ENCODE measurements at places on chromosomes 3 and 15.

DNA sequence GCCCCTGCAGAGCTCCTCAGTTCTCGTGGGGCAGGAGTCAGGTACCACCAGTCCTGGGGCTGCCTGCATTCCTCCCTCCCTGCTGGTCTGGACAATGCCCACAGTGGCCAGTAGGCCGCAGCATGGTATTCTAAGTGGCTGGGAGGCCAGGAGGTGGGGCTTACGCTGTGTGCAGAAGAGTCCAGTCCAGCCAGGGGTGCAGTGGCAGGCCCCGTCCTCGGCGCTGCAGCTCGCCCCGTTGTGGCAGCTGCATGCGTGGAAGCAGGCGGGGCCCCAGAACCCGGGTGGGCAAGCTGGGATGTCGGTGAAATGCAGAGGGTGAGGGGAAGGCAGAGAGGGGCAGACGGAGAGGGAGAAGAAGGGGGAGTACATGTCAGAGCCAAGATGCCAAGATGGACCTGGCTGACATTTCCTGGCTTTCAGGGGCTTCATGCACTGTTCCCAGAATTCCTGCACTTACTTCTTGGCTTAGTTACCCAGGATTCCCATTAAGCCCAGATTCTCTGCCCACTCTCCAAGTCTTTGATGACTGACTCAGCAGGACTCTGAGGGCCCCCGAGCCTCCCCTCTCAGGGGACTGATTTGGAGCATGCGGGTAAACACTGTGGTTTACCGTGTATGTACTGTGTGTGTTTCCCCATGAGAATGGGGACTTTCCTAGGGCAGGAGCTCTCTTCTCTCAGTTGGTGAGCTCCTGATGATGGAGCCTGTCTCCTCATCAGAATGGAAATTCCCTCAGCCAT lies 47.5 kb downstream of the RAB11A start:
- no peak for DNase-seq

- DNase-seq = no peak
These were observed 304.0 kb downstream of the UACA start for GRCh38 chr15:70459312-70459711.

- no peak for DNase-seq
These were observed 155.3 kb upstream of the MEF2A start for GRCh38 chr15:99410477-99410876.

DNA sequence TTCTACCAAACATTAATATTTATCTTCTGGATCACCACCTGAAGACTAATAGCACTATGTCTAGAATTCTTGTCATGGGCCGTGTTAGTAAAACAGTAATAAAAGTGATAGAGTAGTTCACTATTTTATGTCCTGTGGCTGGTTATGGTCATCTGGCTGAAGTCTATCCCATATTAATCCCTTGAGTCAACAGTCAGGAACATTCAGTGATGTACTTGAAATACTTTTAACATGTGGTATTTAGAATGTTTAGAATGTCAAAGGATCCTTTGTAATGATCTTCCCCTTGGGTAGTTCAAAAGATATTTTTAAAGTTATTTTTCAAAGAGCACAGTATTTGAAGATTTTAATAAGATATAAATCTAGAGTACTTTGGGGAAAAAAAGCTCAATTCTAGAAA lies 117.0 kb downstream of the MBNL1 start:
- no peak for DNase-seq

GRCh38 chr3:42443819-42444436 lies 33.5 kb upstream of the LYZL4 start:
- peak; percentile 69 for DNase-seq

DNA sequence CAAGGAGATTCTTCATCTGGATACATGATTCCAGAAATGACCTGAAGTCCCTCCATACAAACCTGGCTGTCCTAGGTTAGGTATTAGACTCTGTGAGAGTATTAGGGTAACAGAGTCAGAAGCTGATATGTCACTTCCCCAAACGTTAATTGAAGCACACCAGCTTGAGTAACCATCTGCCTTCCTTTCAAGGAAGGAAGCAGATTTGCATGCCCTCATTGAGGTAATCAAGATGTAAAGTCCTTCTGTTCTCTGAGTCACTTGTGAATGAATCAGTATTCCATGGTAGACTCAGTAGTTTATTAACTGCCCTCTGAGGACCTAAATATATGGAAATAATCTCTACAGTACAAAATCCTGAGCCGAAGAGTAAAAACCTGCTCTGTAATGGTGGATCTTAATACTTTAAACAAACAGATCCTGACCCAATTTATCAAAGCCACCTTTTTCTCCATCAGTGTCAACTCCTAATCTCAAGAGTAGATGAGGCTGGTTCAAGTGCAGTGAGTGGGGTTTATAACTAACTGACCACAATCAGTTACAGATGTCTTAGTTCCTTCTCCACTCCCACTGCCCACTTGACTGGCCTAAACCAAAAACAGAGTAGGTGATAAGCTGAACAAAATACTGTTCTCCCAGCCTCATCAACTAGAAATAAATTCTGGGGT lies 246.2 kb upstream of the CHRM5 start:
- DNase-seq = no peak

- no peak for DNase-seq
These were observed 69.3 kb downstream of the SMAD6 start for GRCh38 chr15:66771351-66771650.

GRCh38 chr3:126781889-126782491 lies 78.0 kb downstream of the CHCHD6 start:
- DNase-seq = no peak

DNA sequence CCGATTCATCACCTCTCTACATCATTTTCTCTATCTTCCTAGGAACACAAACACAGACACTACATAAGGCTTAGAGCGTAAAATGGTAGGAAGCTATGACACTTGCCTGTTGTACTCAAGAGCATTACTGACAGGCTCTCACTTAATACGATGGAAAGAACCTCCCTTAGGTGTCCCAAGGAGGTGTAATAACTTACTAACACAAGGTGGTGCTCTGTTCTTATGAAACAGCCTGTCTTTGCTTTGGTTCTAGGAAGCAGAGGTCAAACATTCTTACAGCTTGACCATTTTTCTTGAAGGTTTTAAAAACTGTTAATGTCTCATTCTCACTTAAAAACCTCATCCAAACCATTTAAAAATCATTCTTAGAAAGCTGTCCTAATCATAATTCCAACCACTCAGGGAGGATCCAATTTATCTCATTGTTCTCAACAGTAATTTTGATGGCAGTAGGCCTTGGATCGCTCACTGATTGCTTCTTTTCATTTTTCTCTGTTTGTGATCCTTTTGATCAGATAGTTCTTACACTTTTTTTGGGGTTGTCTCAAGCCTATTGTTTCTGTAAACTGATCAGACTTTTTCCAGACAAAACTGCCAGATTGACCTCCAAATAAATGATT lies 317.8 kb upstream of the AGTR1 start:
- no peak for DNase-seq

DNA sequence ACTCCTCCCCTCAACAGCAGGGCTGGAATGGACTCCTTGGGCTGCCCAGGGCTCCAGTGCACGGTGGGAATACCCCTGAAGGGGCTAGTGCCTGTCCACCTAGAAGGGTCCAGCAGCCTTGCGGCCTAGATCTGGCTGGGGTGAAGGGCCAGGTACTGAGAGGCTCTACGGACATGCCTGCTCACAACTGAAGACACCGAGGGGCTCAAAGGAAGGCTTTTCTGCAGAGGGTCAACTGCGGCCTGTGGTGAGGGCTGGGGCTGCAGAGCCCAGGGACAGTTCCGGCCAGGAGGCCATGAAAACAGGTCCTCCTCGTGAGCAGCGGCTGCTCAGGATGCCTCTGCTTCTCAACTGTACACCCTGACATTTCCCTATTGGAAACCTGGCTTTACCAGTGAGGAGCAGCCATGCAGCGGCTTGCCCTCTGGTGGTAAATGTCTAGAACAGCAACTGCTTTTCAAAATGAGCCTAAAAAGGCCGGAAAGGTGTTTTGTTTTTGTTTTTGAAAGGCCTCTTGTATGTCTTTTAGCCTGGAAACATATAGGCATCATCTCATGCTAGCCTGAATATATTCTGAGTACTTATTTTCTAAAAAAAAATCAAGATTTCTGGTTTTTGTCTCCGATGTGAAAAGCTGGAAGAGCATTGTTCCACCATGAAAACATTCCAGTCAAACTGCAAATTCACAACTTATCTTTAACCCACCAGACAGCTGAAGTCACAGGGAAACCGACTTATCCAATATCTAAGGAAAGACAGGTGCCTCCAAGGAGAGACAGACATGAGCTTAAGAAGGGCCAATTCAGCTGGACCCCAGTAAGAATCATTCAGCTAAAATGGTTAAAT lies 163.4 kb downstream of the KLF13 start:
- DNase-seq = no peak

DNA sequence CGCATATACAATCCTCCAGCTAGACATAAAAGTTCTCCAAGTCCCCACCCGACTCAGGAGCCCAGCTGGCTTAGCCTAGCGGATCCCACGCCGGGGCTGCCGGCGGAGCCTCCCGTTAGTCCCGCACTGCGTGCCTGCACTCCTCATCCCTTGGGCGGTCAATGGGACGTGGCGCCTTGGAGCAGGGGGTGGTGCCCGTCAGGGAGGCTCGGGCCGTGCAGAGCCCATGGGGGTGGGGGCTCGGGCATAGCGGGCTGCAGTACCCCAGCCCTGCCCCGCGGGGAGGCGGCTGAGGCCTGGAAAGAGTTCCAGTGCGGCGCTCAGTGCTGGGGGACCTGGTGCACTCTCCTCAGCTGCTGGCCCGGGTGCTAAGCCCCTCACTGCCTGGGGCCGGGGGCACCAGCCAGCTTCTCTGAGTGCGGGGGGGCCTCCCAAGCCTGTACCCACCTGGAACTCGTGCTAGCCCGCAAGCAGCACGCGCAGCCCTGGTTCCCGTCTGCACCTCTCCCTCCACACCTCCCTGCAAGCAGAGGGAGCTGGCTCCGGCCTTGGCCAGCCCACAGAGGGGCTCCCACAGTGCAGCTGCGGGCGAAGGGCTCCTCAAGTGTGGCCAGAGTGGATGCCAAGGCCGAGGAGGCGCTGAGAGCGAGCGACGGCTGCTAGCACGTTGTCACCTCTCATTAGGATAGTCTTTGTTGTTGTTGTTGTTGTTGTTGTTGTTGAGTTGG lies 12.2 kb upstream of the CCDC50 start:
- DNase-seq = no peak

- no peak for DNase-seq
These were observed 126.1 kb upstream of the ALDH1A3 start for GRCh38 chr15:100753503-100753902.

All from stimulated activated CD8-positive, alpha-beta memory T cell treated with anti-CD3 and anti-CD28 coated beads, Interleukin-12 subunit alpha, Interleukin-12 subunit beta, amount 100 ng/mL, for 1 hour (primary cell).